ENCODE measurements at places on chromosomes 6 and 20. TPM values are rescaled to one million over a fixed set of nuclear protein-coding genes. Genes with fewer than 3 reads are reported as not detected.

Gene BHLHE23
- not detected for total RNA-seq

Gene RPS6KA2
- total RNA-seq: 16.2 TPM

Gene NKX2-4
- total RNA-seq: not detected

Gene CLPSL2
- not detected for total RNA-seq

Gene ZBTB2
- total RNA-seq: 6.9 TPM

Gene RAET1L
- not detected for total RNA-seq

Gene CPNE5
- 6.9 TPM for total RNA-seq
